ENCODE measurements at places on chromosomes 1 and 21.

DNA sequence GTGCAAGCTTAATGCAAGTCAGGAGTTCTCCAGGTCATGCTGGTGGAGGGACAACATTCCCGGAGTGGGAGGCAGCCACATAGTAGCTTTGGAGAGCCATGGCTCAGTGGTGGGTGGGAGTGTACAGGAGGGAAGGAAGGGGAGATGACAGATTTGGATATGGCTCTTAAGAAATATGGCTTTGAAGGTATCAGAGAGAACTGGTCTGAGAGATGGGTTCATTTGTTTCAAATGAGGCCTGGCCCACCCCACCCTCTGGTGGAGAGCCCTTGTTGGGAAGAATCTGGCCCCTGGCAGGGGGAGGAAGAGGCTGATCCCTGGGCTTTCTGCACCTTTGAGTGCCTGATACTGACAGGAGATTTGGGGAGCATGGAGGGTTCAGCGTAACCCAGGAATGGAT lies 6.1 kb downstream of the DMBX1 start:
- DNase-seq, result no peak

GRCh38 chr1:26863685-26864077 lies 732 bp downstream of the SFN start:
- DNase-seq, result no peak

DNA sequence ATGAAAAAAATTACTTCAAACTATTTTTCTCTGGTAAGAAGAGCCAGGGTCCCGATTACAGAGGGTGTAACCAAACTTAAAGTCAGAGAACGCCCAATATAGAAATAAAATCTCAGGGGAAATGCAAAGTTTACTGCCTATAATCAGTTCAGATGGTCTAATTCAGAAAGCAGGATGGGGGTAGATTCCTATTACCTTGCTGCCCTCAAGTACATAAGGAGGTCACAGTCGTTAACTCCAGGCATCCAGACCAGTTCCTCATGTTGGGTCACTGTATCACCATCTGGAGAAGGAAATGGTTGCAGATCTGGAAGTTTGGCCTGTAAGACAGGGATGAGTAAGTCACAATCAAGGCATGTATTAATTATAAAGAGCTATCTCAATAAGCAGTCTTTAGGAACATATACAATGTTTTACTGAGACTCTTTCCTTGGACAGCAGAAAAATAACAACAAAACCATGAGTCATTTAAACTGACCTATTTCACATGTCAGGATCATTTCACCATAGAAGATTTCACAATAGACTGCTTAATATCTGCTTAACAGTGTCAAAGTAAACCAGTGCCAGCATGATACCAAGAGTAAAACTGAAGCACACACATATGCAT lies 179.4 kb downstream of the SLC45A1 start:
- no peak for DNase-seq

- no peak for DNase-seq
Measured at GRCh38 chr1:83910461-83910860, 88.5 kb downstream of the TTLL7 start.

- DNase-seq, result no peak
Measured at GRCh38 chr1:97660431-97661105, 260.3 kb downstream of the DPYD start.

GRCh38 chr1:113333056-113333455 lies 57.3 kb upstream of the MAGI3 start:
- no peak for DNase-seq

DNA sequence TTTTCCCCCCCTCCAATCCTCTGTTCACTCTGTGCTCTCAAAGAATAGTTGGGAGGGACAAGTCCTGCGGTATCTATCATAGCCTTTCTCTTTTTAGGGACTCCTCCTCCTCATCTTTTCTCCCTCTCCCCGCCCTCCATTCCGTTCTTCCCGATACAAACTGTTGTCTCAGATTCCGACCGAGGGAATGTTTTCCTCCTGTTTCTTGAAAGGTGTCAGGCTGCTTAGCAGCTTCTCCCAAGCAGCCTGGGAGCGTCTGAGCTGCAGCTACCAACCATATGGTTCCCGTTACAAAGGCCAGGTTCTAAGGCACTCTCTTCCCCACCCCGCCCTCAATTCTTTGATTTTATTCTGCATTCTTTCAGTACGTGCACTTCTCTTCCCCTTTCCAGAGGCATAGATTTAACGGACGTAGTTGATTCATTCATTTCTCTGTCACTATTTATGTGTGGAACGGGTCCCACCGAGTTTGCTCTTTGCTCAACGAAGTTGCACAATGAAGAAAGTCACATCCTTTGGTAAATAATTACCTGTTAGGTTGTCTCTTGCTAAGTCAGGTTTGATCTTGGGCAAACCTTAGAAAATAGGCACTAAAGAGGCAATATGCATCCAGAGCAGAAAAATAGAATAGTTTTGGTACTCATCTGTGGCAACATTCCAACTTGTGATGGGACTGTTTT lies 2.8 kb downstream of the ADGRL2 start:
- DNase-seq, result no peak

GRCh38 chr1:60171801-60172200 lies 98.2 kb upstream of the C1orf87 start:
- no peak for DNase-seq

DNA sequence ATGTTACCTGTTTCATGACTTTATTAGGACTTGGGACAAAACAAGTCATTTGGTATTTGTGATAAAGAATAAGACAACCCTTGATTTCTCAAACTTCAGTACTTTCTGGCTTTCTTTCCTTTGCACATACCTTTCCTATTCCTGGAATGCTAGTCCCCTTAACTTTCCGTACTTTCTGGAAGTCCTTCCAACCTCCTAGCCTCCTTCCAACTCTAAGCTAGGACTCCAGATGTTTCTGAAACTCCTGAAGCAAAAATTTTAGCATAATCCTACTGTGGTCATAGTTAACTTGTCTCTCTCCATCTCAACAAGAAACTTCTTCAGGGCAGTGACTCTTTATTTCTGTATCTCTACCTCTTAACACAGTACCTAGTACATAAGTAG lies 19.8 kb upstream of the C1orf105 start:
- DNase-seq, result no peak

DNA sequence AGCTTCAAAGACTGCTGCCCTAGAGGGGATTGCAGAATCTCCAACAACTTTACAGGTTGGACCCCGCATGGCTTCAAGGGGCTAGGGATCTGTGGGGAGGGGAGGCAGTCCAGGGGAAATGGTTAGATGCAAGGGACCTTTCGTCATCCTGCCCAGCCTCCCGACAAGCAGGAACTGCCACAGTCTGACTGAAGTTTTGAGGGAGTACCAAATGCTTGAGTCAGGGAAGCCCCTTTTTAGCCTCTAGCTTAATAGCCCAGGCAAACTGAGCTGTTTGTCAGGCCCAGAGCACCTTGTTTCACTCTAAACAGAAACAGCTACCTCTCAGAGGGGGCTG lies 1.1 kb downstream of the TOR3A start:
- DNase-seq, result no peak

DNA sequence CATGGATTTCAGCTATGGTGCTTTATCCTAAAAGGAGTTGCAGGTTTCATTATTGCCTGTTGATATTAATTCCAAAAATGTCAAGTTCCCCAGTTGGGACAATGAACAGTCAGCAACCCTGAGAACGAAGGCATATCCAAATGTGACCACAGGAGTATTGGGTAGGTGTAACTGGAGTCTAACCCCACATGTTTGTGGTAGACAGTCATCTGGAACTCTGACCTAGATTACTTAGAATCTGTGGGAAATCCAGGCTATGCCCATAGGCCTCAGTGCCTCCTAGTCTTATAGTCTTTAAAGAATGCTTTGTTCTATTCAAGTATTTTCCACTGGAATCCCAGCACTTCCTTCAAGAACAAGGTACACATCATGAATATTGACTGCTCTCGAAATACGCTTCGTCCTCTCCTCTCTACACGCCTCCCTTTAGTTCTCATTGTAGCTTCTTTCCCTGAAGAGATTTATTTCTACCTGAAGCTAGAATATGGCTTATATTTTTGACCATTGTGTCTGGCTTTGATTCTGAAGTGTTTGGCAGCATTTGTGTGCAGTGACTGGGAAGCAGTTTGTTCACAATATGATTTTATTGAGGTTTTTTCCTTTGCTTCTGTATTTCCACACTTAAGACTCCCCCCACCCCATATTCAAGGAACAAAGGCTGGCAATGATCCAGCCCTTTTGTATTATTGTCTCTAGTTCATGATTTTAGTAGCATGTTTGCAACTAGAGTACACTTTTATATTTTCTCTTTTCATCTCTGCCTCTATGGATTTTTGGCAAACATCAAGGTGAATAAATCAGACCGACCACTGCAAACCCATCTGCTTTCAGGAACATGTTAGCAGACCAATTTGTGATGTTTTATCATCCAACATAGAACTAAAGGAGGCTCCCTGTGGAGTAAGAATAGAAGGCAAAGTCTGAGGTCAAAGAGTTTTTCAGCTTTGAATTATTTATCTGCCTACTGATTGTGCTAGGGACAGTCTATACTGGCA lies 178.6 kb downstream of the GPR52 start:
- no peak for DNase-seq

- no peak for DNase-seq
Measured at GRCh38 chr1:24374891-24375786, 38.4 kb downstream of the STPG1 start.

GRCh38 chr1:116667575-116668105 lies at the start of gene IGSF3:
TSS of gene IGSF3 (minus strand) at chr1:116667733. CDS start at chr1:116666326, 1,407 bp downstream.
- peak; percentile 67 for DNase-seq

GRCh38 chr1:31000301-31000700 lies 65.2 kb downstream of the PUM1 start:
- no peak for DNase-seq

DNA sequence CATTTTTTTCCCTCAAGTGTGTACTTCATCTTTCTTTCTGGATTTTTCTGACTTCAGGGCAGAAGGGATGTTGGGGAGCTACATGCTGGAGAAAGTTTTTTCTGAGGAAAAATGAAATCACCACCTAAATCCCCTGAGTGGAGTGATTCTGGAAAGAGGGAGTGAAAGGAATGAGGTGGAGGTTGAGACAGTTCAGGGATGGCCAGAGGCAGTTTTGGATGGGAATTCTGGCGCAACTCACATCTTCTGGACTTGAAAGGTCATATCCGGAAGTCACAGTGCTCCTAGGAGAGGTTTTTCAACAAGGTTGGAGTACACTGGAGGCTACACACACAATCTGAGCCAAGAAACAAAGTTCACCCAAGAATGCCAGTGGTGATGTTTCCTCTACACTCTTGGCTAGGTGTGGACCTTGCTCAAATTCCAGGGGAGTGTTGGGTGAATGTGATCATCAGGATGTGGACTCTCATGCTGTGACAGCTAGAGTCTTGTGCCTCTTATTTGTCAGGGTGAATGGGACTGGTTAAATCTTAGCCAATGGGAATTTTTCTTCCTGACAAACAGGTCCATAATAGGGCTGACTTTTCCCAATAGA lies 161.5 kb downstream of the HLX start:
- DNase-seq, result no peak

DNA sequence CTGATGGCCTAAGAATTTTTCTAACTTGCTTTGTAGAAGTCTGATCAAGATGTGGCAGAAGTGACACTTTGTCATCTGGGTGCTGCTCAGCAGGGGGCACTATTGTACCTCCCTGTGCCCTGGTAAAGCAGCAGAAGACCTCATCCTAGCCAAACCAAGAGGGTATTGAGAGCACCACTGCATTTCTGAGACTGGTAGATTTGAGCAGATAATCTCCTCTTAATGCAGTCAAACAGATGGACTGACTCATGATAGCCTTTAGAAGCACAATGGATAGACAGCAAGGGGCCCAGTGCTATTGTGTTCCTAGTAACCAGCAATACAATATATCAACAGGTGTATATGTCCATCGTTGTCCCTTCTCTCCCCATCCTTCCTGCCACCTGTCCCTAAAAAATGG lies 5.7 kb downstream of the TPM3 start:
- DNase-seq, result peak; percentile 58

- DNase-seq, result no peak
Measured at GRCh38 chr1:242470774-242471173, 53.7 kb downstream of the PLD5 start.

GRCh38 chr1:23964790-23965740 lies 5.4 kb downstream of the PNRC2 start:
- DNase-seq, result no peak

DNA sequence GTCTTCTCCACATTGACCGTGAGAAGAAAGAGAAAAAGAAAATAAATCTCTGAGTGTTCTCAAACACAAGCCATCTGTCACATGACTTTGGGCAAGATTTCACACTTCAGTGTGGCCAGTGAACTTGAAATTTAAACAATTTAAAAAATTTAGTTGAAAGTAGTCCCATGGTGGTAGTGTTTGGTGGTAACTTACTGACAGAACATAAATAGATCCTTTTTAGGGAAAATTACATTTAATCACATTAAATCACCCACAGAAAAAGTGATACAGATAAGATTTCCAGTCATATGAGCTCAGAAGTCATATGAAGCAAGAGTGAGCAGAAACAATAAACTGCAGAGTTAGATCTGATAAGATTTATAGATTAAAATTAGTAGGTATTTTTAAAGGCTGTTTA lies 31.9 kb upstream of the SGIP1 start:
- DNase-seq, result no peak

DNA sequence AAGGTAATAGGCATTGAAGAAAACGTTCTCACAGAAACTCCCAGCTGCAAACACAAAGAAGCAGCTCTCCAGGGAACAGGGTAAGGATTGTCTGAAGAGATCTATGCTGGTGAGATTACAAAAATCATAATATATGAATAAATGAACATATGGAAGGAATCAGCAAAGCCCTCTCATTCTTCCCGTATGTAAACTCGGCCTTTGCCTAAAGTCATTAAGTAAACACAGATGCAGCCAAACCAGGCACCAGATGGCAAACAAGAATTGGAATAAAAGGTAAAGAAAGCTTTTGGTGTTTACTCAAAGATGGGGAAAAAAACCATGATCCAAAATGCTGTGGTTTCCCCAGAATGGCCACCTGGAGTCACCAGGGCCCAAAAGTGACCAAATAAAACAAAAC lies 76.6 kb upstream of the HOOK1 start:
- DNase-seq, result no peak

GRCh38 chr1:47241114-47242113 lies 9.4 kb upstream of the TAL1 start:
- no peak for DNase-seq

DNA sequence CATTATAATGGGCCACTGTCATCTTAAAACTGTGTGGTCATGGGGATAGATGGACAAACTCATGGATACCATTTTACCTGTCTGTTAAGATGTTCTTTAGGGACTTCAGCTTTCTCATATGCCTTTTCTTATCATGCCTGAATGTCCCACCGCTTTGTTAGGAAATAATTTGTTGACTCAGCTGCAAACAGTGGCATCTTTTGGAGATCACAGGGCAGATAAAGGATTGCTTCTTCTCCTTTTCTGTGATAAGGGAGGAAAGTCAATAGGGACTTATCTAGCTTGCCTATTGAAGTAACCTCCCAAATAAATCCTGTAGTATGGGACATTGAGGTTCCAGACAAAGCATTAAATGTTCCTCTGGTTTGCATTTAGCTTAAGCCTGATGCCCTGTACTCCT lies 79.8 kb upstream of the KIAA0040 start:
- DNase-seq, result no peak

- no peak for DNase-seq
Measured at GRCh38 chr1:241532162-241532531, at the start of gene KMO. TSS of gene KMO (plus strand) at chr1:241532378. CDS start at chr1:241532445, 67 bp downstream.
